ENCODE measurements at places on chromosomes 4 and X.

DNA sequence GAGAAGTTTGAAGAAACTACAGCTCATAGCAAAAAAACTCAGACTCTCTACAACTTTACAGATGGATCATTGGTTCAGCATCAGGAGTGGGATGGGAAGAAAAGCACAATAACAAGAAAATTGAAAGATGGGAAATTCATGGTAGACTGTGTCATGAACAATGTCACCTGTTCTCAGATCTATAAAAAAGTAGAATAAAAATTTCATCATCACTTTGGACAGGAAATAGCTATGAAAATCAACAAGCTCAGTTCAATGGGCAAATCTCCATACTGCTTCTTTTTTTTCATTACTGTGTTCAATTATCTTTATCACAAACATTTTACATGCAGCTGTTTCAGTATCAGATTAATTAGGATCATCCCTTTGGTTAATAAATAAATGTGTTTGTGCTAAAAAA, 76.5 kb upstream of the RAPGEF2 start:
- DNase-seq = no peak

DNA sequence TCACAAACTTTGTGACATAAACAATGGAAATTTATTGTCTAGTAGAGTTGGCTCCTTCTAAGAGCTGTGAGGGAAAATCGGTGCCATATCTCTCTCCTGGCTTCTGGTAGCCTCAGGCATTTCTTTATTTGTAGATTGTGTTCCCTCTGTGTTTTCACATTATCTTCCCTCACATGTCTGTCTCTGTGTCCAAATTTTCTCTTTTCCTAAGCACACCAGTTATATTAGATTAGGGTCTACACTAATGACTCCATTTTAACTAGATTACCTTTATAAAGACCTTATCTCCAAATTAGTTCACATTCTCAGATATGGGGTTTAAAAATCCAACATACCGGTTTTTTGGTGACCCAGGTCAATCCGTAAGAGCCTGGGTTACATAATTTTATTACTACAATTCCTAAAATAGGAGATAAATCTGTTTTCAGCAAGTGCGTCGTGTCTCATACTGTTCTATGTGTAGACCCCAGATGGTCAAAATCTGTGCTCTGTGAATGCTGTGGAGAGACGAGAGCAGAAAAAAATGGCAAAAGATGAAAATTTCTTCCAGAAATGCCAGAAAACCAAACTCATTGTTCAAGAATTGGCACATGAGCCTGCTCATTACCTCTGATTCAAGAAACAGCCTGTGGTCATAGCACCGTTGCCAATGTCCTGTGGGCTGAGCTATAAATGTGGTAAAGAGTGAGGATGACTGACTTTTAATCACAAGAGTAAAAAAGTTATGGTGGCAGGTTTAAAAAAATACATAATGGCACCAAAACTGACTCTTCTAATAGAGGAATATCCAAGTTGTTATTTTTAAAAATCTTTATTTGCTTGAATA, 574.7 kb downstream of the PCDH7 start:
- DNase-seq = no peak

GRCh38 chr4:158964114-158964727, 138.7 kb upstream of the RAPGEF2 start:
- DNase-seq = no peak

DNA sequence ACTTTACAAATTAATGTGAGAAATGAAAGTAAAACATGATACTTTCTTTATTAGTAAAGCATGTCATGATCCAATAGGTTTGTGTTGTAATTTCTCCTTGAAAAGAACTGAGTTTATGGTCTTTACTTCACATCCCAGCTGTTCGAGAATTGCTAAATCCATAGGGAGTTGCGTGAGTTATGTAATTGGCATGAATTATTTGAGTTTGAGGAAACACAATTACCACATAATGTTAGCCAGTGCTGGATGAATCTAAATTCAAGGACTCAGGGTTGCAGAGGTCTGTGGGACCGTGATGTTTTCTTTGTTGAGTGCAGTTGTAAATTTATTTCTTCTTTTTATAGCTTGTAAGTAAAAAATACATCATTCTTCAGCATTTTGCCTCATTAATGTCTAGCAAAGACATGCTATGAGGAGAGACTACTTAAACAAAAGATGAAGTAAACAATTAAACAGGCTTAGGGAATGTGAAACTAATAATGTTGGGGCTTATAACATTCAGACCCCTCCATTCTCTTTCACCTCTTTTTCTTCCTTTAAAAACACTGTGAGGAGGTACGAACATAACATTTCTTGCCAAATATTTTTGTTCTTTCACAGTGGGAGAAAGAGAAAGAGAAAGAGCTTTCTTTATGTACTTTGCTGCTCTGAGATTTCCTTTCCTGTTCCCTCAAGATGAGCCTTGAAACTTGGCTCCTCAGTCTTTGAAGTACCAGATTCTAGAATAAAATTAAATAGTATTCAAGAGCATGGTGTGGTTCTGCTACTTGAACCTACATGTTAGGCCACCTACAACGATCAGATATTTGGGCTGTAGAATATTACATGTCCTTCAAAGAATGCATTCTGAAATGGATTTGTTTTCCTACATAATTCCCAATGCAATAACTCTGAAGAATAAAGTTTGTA, 159.6 kb upstream of the ANK2 start:
- DNase-seq = no peak

- DNase-seq = no peak
Measured at GRCh38 chrX:54063361-54063760, 19.1 kb upstream of the PHF8 start.

- DNase-seq = no peak
Measured at GRCh38 chr4:70303090-70303489, 31.7 kb upstream of the CABS1 start.

GRCh38 chrX:13009844-13010243, 34.6 kb downstream of the FAM9C start:
- DNase-seq = no peak

DNA sequence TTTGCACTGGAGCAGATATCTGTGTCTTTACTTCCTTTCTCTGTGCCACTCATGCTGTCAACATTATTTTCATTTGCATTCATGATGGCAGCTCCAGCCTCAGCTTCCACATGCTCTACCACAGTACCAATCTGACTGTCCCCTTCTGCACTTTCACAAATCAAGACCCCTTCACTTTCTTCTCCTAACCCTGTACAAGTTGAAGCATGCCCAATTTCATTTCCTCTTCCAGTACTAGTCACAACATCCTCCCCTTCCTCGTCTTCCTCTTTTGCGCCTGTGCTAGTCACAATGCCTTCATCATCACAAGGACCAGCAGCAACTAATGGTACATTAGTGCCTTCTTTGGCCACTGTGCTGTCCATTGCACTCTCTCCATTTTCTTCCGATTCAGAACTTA, 26.5 kb downstream of the BOD1L1 start:
- no peak for DNase-seq

DNA sequence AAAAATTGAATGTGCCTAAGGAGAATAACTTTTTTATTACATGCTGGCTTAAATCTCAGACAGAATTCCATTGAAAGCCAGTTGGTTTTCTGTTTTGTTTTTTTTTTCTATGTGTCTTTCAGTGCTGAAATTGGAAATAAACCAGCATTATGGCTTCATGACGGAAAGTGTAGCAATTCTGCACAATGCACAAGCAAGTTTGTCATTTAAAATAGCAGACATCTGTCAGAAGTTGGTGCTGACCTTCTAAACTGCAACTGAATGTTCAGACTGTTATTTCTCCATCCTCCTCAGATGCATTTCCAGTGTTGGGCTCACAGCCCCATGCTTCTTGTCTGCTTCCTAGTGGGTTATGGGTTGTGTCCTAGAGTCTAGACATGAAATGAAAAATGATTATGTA, 107.2 kb upstream of the LIMCH1 start:
- DNase-seq = no peak

DNA sequence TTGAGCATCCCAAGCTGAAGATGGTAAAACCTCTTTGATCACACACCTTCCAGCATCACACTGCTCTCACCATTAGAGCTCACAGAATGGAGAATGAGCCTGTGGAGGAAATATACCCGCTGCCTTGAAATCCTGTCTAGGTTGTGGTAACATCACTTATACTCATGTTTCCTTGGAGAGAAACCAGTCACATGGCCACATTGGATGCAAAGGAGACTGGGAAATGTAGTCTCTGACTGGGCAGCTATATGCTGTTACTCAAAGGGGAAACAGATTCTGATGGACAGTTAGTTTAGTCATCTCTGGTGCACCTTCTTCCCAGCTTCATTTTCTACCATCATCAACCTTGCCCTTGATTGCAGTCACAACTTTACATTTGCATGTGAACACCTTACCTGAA, 286.3 kb downstream of the ANKRD50 start:
- DNase-seq = no peak

- DNase-seq = no peak
Measured at GRCh38 chr4:174521800-174522182, 497 bp downstream of the HPGD start.

- no peak for DNase-seq
Measured at GRCh38 chr4:71206763-71207162, 132.1 kb upstream of the SLC4A4 start.

GRCh38 chr4:101039367-101039766, 308.0 kb downstream of the PPP3CA start:
- DNase-seq = no peak

GRCh38 chr4:173652283-173652931, 122.4 kb upstream of the HAND2 start:
- DNase-seq = no peak

DNA sequence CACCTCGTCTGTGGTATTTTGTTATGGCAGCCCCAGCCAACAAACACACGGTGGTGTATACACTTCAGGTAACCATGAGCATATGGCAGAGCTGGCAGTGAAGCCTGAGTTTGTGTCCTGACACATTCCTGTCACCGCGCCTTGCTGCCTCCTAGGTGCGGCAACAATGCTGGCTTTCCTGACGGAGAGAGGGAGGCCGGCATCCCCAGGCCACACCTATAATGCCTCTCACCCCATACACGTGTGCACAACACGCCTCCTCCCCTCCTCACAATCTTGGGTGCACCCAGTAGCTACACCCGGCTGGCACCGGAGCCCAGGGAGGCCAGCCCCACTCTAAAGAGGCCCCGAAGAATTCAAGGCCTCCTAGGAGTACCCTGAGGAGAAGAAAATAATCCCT, 158.5 kb downstream of the NSUN7 start:
- DNase-seq = no peak

DNA sequence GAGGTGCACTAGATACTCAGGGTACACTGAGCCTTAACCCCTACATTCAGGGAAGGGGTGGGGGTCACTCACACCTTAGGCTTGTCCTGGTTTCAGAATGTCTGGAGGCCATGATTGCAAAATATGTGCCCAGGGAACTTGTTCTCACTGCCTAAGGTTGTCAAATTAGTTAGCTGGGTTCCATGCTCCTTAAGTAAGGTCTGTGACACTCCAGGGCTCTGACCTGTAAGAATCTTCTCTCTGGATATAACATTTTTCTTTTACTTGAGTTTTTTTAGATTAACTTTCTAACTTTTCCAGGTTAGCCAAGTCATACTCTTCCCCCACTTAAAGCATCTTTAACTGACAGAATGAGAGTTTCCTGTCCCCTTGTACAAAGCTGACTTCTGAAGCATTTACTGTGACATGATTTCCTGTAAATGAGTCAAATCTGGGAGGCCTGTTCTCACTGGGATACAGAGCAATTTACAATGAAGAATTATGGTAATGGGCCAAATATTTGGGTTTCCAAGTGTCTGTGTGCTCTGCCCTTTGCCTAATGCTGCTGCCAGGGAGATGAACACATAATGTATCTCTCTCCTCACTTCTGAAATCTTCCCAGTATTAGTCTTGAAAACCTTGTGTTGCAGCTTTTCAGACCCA, 101.7 kb downstream of the GATB start:
- no peak for DNase-seq

GRCh38 chr4:52036886-52037530, 1.1 kb downstream of the SGCB start:
- no peak for DNase-seq

DNA sequence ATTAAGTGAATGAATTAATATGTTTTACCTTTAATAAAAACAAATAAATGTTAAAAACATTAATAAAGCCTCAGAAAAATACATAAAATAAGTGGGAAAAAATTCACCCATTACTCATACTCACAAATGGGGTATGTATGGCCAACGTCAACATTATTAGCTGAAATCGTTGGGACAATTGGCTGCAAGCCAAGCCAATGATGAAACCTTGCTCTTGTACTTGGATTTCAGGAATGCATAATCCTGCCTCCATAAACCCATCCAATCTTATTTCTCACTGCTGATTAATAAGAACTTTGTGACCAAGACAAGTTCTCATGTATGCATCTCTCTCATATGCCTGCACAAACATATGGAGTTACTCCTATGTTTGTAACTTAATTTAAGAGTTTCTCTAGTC, 35.3 kb upstream of the ADAMTS3 start:
- DNase-seq = no peak

DNA sequence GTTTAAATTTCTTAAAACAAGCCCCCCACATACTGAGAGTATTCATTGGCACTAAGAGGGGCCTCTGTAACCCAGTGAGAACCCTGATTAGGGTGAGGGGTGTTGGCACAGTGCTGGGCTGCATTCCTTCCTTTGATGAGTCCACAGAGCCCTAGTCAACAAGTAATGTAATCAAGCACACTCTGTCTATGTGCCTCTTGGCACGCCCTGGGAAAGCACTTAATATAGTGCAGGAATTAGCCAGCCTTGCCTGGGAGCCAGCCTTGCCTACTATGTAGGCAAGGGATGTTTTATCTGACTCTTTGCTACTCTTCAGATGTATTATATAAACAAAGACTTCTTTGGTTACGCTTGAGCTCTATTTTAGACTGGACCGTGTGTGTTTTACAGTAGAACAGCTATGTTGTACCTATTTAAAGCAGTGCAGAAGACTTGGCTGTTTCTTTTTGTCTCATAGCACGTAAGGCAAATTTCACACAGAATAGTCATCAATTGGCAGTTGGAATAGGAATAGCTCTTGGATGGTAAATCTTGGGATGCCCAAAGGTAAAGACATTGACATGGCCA, 64.3 kb downstream of the FRAS1 start:
- no peak for DNase-seq

DNA sequence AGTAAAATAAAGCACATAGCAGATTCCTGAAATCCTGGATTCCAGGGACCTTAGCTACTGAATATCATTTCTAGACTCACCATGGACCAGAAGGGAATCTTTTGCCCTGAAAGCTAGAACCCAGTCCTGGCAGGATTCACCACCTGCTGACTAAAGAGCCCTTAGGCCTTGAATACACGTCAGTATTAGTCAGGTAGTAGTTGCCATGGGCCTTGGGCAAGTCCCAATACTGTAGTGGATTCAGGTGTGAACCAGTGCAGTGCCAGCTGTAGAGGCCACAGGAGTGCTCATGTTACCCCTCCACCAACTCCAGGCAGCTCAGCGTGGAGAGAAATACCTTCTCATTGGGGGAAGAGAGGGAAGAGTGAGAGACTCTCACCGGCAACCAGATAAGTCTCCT, 64.1 kb upstream of the UBQLN2 start:
- DNase-seq = no peak

DNA sequence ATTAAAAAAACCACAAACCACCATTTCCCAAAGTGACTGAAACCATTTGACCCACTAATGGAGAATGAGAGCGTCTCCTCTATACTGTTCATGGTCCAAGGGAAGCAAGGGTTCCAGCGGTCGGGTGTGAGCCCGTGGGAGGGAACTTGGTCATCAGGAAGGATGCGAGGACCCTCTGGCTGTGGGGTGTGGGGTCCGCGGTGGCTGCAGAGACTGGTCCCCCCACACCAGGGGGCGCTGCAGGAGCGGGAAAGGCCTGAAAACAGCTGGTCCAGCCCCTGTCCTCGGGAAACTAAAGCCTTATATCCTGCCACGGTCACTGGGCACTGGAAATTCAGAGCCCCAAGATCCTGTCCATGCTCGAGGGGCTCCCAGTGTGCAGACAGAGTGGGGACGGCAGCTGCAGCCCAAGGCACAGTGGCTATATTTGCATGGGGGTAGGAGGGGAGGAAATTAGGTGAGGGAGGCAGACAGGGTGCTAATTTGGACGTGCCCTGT, 4.3 kb downstream of the BLOC1S4 start:
- peak; percentile 89 for DNase-seq

All from tibial artery (tissue), 4 donors.